Activated effector memory CD4-positive, alpha-beta T cell treated with anti-CD3 and anti-CD28 coated beads, Interleukin-2, amount 50 U/mL, for 16 hours (primary cell): ENCODE measurements at places on chromosomes 4 and X.

GRCh38 chr4:754221-755120 is 48.8 kb downstream of the PCGF3 start:
- DNase-seq = no peak

GRCh38 chr4:184887333-184887732 is 61.6 kb upstream of the ACSL1 start:
- no peak for DNase-seq

DNA sequence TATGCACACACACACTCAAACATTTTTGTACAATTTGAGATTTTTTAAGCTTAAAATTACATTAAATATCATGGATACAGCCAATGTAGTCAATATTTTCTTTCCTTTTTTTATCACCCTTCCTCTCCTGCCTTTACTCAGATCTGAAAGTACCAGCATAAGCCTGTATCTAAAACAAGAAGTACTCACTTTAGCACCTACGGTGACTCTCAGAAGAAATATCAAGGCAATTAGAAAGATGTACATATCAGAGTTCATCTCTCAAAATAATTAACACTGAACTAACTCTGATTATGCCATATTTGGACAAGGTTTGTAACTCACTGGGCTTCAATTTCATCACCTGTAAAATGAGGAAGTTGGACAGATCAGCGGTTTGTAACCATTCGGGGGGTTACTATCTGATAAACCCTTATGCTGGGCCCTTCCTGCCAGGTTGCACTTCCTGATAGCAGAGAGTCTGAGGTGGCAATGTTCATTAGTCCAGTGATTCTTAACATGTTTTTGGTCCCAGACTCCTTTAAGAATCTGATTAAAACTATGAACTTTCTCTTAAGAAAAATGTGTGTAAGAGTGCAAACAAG is 5.7 kb upstream of the GPR174 start:
- no peak for DNase-seq

- no peak for DNase-seq
These were observed 2.8 kb upstream of the TENM3 start for GRCh38 chr4:182240161-182241130.

- DNase-seq = no peak
These were observed 45.1 kb downstream of the VSIG4 start for GRCh38 chrX:65994519-65995506.

GRCh38 chr4:120754590-120754989 is 167.9 kb downstream of the PRDM5 start:
- DNase-seq = no peak

- DNase-seq = no peak
These were observed 30.4 kb upstream of the TLL1 start for GRCh38 chr4:165842684-165843083.

GRCh38 chrX:6917666-6918065 is 229.8 kb upstream of the STS start:
- no peak for DNase-seq

DNA sequence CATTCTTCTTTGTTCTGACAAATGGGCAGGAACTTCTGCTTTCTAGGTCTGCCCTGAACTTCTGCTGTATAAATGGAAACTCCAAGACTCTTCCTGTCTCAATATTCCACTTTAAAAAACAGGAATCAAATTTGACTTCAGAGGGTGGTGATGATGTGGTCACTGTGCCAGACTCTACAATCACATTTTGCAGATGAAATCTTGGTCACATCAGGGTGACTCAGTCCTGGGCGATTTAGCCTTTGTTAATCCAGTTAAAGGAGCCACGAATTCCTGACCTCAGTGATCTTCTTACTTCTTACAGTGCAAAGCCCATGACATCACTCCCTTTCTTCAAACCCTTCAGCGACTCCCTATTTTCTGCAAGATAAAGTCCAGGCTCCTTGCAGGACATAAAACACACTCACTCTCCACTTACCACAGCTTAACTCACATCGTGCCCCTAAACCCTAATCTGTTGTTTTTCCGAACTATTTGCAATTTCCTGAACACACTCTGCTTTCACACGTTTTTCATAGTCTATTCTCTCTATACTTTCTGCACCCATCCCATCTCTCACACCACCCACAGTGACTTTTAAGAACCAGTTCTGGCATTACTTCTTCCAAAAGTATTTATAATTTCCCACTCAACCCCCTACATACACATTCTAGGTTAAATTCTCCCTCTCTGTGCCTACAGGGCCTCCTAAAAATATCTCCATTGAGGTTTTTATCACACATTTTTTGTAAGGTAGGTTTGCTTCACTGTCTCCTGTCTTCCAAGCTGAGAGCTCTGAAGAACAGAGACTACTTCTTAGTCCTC is 11.1 kb downstream of the GASK1B start:
- DNase-seq = no peak

GRCh38 chr4:2924765-2925301 is 38.4 kb downstream of the NOP14 start:
- peak; percentile 50 for DNase-seq

- DNase-seq = no peak
These were observed 18.5 kb upstream of the BDH2 start for GRCh38 chr4:103118166-103118565.

DNA sequence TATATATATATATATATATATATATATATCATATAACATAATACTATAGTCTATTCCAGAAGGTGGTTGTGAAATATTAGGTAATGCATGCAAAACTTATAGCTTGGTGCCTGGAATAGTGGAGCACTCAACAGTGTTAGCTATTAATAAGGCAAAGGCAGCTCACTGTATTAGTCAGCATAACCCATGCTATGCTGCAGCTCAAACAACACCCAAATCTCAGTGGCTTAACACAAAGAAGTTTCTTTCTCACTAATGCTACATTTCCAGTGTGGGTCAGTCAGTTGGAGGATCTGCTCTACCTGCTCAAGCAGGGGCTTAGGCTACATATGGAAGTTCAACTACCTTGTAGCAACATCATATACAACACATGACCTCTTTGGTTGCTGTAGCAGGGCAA is 5.2 kb upstream of the RPGR start:
- no peak for DNase-seq

- no peak for DNase-seq
These were observed 35.9 kb upstream of the CXCL8 start for GRCh38 chr4:73704314-73705055.

GRCh38 chr4:680928-681645 is 6.7 kb downstream of the MYL5 start:
- peak; percentile 80 for DNase-seq

GRCh38 chrX:3712051-3712869 is 1.2 kb downstream of the PRKX start:
- DNase-seq = no peak

DNA sequence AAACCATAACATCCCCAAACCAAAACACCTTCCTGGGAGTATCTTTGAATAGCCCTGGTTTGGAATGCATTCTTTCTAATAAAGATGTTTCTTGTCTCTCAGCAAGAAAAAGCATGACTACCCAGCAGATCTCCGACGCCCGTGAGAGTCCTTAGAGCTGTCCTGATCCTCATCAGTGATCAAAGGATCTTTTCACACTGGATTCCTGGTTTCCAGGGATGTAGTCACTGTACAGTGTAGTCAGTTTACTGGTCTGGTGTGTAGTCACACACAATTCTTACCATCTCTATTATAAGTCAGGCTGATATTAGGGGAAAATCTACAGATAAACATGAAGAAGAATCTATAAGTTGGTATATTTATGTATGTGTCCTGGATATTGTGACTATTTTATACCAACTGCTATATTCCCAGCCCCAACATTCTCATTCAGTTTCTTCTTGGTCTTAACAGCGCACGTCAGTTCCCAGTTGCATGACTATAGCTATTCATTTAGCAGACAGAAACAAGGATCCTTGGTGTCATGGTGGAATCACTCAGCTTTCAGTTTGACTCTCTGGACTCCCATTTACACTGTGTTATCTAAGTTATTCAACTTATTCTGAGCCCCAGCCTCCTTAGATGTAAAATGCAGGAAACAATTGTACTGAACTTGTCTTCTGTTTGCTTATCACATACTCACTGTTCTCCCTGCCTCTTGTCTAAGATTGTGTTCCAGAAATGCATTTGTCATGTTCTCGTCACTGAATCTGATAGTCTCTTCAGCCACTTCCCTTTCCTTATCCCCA is 68.3 kb downstream of the SLIT2 start:
- DNase-seq = no peak

DNA sequence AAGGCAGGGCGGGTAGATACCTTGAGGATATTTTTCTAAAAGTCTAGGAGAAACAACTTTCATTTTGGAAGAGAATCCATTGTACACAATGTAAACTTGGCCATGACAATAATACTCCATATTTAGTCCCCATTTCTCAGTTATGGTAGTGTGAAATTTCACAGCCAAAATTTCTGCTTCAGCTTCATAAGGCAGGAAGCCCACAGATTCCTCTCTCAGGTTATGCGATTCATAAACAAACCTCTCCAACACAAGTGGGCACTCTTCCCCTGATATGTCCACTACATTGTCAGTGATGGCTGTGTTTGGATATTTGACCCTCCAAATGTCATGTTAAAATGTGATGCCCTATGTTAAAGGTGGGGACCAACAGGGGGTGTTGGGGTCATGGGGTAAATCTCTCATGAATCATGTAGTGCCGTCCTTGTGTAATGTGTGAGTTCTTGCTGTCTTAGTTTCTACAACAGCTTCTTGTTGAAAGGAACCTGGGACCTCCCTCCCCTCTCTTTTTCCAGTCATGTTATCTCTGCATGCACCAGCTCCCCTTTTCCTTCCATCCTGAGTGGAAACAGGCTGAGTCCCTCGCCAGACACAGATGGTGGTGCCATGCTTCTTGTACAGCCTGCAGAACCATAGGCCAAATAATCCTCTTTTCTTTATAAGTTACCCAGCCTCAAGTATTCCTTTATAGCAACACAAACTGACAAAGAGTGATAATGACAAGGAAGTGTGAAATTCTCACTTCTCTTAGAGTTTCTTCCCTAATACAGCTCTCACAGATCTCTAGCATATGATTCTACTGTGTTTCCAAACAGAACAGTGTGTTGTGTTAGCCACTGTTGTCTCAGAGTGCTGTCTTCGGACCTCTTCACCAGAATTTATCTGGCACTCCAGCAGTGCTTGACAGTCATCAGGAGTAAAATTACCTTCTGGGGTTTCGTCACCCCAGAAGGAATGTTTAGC is 598.4 kb upstream of the GNPDA2 start:
- DNase-seq = no peak

DNA sequence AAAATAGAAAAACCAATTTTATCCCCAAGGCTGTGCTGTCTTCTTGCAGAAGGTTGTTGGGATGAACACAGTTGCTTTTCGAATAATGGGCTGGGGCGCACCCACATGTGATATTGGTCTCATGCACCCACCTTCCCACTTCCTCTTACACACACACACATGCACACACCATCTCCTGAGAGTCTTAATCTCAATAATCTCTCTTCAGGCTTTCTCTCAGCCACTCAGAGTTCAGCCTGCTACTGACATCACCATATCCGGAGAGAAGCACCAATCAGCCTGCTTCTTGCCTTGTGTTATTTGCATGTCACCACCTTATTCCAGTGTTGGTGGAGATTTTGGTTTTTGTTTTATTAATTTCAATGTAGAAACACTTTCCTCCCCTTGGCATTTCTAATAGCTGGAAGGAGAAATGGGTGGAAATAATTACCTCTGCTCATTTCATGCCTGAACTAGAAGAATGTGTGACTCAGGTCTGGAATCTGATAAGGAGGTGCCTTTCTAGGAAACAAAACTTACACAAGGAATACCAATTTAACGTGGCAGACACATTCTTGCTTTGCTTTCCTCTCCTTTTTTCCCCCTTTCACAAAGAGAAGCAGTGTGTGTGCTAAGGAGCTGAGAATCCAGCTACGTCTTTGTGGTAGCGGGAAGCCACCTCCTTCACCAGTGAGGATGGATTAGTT is 400.2 kb downstream of the MID1IP1 start:
- DNase-seq = no peak

GRCh38 chr4:168569931-168570276 is 73.1 kb downstream of the PALLD start:
- no peak for DNase-seq

GRCh38 chrX:39905538-39905891 is 192.2 kb downstream of the BCOR start:
- DNase-seq = no peak

GRCh38 chr4:184205243-184205642 is 12.4 kb downstream of the ENPP6 start:
- DNase-seq = no peak
